ENCODE measurements at places on chromosomes 1 and 21.

DNA sequence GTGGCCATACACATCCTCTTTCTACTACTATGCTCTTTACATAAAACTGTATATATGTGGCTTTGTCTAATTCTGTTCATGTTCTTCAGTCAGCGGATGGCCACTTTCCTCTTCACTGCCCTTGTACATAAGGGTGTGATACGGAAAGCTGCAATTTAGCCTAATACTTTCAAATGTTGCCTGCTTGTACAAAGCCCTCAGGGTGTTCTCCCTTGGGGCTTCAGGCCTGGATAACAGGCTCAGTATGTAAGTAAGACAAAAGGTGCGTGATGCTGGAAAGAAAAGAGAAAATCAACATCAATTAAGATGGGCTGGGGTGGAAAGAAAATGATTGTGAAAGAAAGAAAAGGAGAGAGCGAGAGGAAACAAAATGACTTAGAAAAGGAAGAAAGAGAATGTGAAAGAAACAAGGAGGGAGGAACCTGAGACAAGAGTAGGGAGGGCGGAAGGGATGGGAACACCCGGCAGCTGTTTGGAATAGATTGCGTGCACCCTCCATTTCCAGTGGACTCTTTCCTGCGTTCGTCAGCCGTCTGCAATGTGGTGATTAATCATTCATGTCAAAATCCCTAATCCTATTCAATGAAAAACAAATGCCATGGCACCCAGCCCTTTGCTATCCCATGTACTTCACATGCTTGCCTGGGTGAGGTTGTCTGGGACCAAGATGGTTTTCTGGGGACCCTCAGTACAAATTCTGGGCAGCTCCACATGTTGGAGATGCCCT, 553.6 kb downstream of the NUF2 start:
- no peak for DNase-seq

GRCh38 chr1:204366759-204367158, 7.0 kb upstream of the PLEKHA6 start:
- no peak for DNase-seq

- DNase-seq, result no peak
These were observed 88.6 kb upstream of the GNG12 start for GRCh38 chr1:67921725-67922489.

DNA sequence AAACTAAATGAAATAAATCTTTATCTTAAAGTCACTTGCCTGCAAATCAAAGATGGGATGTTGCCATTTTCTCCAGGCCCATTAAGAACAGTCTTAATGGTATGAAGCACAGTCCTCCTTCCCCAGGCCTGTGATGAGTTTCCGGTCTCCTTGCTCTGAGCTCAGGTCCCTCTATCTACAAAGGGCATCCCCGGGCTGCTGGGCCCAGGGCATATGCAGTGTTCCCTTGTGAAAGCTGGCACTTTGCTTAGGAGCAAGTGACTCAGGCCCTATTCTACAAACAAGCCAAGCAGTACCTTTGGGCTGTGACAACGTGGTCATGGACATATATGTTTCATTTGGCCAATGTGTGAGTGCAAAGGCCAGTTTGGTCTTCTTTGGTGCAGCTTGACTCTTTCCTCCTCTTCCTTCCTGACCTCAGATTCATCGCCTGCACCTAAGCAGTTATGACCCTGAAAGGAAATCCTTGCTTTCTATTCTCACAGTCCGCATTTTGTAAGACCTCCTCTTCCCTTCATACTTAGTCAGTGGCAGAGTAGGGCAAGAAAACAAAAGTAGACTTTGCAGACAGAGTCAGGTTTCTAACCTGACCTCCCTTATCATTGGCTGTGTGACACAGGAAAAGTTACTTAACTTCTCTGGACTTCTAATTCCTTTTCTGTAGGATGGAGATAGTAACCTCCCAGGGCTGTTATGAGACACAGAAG, 109.5 kb downstream of the ERG start:
- DNase-seq, result no peak

DNA sequence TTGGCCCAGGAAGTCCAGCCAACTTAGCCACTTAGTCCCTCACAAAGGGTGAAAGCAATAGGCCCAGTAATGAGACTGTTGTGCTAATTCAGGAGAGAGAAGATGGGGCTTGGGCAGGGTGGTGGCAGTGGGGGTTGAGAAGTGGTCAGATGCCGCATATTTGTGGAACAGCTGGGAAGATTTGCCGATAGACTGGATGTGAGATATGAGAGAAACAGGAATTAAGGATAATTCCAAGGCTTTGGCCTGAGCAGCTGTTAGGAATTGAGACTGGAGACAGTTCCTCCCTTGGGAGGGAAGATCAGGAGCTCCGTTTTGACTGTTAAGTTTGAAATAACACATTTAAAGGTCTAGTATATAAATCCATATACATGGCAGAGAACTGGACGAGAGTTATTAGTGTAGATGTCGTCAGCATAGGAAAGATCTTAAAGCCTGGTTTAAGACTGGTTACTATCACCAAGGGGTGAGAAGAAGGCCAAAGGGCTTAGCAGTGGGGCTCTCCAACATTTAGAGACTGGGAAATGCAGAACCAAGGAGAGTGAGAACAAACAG, 323.7 kb upstream of the FAM78B start:
- no peak for DNase-seq

- DNase-seq, result no peak
These were observed 74.3 kb downstream of the MPZL1 start for GRCh38 chr1:167795810-167796740.

GRCh38 chr1:26124418-26125331, 13.1 kb downstream of the PDIK1L start:
- no peak for DNase-seq

DNA sequence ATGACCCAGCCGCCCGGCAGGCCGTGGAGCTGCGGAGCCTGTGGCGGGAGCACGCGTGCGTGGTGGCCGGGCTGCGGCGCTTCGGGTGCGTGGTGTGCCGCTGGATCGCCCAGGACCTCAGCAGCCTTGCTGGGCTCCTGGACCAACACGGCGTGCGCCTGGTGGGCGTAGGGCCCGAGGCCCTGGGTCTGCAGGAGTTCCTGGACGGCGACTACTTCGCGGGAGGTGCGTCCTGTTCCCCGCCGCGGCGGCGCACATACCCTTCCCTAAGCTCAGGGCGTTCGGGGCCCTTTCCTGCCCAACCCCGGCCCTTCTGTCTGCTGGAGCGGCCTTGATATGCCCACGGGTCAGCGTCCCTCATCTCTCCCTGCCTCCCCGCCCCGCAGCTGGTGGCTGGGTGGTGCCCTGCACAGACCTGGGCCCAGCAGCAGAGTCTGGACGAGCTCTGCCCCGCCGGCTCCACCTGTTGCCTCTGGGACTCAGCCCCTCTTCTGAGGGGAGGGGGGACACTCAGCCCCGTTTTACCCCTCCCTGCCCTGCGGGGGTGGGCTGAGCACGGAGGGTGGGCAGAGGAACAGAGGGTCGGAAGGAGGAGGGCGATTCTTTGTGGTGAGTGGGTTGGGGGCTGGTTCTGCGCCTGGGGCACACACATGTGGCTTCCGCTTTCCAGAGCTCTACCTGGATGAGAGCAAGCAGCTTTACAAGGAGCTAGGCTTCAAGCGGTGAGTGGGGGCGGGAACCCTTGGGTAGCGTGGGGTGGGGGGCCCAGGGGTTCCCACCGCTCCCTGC, 688 bp downstream of the PRXL2B start:
- no peak for DNase-seq

DNA sequence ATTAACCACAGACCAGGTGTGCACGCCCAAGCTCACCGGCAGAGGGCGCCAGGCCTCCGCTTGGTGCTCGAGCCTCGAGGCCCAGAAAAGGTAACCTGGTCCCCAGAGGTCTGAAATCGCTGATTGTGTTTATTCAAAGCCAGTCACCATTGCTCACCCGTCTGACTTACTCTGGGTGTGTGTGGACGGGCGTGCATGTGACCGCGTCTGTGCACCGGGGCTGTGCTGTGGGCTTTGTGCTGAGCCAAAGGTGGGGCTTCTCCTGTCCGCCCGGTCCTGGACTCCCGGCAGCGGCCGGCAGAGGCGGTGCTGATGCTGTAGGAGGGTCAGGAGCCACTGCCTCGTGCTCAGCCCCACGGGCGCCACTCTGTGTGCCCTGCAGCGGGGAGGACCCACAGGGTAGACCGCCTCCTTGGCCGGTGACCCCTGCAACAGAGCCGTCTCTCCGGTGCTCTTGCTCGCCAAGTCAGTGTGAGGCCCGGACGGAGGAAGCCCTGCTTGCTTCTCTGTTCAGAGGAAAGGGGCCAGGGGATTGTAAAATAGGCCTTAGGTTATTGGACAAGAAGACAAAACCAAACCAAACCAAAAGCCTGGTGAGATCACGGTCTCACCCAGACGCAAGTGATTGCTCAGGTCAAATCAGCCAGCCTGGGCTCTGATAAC, 32.0 kb upstream of the BTG2 start:
- DNase-seq, result peak; percentile 33

GRCh38 chr1:226123212-226123560, 60.7 kb downstream of the H3-3A start:
- no peak for DNase-seq

- DNase-seq, result no peak
These were observed 22.4 kb downstream of the PROX1 start for GRCh38 chr1:214010197-214010573.

DNA sequence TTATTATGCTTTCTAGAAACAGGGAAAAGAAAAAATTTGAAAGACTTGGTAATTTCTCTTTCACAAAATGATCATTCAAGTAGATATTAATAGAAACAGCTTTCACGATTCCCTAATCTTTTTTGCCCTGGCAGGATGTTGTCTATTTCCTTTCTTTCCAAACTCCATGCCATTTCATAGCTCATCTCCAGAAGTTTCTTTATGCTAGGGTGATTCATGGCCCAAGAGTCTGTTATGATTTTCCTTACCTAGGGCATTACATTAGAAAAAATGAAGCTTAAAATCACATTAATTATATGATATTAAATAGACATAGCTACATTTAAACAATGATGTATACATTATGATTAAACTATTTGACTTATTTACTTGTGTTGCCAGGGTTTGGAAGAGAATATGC, 762.1 kb downstream of the LTN1 start:
- no peak for DNase-seq

DNA sequence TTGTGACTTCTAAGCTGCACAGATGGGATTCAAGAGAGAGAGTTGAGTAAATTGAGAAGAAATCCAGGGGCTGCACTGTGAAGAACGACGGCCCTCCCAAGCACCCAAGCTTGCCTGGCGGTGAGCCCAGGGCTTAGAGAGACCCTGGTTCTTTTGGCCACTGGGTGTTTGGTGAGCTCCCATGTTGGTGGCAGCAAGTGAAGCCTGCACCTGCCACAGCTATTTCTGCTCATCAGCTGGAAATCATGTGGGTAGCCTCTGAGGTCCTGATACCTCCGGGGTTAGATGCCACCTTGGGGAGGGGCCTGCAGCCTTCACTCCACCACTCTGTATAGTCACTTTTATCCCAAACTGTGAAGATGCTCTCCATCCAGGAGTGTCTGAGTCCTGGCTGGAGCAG, 6.2 kb upstream of the BTG2 start:
- DNase-seq, result no peak

DNA sequence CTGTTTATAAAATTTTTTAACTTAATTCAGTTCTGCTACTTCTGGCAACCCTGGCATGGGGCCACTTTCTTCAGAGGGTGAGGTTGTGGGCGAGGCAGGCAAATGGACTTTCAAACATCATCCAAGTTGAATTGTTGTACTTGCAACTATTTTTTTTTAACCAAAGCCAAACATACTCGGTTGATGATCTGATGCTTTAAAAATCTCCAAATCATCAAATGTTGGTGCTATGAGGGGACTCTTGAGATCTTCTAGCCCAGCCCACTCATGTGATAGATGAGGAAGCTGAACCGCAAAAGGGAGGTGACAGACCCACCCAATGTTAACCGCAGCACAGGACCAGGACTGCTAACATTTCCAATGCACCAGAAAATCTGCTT, 6.7 kb downstream of the SLC1A7 start:
- no peak for DNase-seq

- no peak for DNase-seq
These were observed 54.6 kb downstream of the NENF start for GRCh38 chr1:212487286-212487685.

DNA sequence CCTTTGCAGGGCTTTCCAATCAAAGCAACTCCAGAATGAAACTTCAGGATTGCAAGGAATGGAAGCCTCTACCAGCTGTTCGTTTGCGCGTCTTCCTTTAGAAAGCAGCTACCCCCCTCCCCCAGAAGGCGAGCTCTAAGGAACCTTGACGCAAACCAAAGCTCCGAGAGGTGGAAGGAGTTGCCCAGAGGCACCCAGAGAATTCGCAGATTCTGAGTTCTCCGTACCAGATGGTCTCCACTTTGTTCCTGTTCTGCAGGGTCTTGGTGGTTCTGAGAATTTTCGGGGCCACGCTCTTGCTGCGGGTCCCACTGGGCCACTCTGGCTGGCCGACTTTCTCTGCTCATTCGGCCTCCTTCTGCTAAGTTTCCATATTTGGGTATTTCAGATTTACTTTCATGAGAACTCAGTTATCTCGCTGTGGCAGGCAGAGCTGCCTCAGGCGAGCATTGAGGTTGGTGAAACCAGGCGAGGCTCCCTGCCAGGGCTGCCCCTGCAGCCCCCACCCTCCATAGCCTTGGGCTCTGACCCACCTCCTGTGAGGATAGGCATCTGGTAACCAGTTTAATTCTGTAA, 801 bp downstream of the TRAF5 start:
- DNase-seq, result no peak

GRCh38 chr1:232421143-232421796, 208.7 kb downstream of the SIPA1L2 start:
- no peak for DNase-seq

- no peak for DNase-seq
These were observed 40.2 kb downstream of the BCL9 start for GRCh38 chr1:147581459-147581858.

DNA sequence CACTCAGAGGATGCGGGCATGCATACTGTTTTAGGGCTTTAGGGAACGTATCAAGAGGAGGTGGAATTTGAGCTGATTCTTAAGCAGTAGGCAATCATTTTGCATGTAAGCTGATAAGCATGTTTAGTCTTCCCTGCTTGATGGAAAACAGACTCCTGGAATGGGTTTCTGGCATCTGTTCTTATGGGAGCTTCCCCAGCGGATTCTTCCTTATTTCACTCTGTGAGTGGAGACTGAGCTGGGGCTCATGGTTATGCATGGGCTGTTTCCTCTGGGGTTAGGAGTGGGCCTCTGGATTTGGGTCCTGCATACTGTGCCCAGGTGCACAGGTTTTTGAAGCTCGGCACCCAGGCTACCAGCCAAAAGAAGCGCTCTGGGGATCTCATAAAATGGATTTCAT, 93.4 kb downstream of the DIRAS3 start:
- DNase-seq, result no peak

- DNase-seq, result no peak
These were observed 37.0 kb downstream of the COL6A1 start for GRCh38 chr21:46018615-46019014.

DNA sequence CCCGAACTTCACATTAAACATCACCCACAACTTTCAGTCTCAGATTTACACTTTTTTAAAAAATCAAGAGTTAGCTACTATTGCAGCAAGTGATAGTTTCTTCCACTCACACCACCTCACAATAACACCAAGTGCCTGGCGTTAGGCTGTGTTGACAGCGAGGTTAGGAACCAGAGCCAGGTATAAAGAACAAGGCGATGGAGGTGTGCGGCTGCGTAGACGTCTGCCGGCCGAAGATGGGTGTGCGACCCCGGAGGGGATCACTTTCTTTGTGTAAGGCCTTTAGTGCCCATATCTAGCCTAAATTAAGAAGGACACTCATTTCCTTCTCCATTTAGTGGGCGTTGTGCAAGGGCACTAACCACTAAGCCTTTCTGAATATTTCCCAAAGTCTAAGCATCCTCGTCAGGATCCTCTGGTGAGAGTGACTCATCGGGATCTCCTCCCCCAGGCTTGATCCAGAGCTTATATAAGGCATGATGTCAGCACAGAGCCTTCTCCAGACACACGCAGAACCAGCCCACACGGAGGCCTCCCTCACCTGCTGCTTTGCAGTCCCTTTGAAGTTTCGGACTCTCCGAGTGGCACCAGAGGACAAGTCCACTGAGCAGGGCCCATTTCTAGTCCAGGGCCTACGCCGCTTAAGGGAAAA, 11.8 kb downstream of the NHLH2 start:
- DNase-seq, result no peak

All from SW 1271 (cell line).